ENCODE measurements at places on chromosomes 7 and 10.

DNA sequence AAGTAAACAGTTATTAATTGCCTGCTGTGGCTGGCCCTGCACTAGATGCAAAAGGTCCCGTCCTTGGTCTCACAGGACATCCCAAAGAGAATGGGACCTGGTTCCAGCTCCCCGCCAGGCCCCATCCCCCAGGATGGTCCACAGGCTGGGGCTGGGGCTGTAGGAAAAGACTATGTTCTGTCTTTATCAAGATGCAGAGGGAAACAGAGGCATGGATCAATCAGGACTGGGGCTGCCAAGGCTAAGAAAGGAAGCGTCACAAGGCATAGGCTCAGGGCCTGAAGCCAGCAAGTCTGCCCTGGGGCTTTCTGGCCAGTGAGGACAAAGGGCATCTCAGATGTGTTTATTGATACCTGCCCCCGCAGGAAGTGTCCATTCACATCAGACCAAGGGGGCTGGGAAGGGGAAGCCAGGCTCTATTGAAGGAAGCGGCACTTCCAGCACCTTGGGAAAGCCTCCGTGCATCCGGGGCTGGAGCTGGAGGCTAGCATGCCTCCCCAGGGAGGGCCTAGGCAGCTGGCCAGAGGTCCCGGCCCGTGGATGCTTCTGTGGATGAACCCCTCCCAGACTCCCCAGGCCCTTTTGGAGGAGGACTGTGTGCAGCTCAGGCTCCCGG is 5.8 kb downstream of the VSIR start:
- peaks cover 50% of the 10 kb centered on the region for H3K4me1 ChIP-seq
- H3K27me3 ChIP-seq, result no peaks in the 10 kb centered on the region
- peak overlapping the region; percentile 24 for H3K4me3 ChIP-seq
- no peak for DNase-seq
- H3K36me3 ChIP-seq, result no peaks in the 10 kb centered on the region

DNA sequence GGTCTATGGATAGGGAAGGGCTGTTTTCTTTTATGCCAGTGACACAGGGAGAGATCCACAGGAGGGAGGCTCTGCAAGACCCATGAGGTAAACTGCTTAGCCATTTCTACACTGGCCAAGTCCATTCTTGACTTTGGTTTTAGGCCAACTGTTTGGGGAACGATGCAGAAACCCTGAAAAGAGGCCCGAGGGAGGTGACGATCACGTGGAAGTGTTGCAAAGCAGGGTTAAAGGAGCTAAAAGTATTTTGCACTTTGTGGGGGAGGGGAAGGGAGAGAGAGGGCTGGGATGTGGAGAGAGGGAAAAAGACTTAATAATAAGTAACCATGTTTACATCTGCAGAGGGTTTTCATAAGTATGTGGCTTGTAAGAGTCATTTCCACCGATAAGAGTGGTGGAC is 239.7 kb downstream of the EMX2 start:
- H3K4me1 ChIP-seq, result no peaks in the 10 kb centered on the region
- H3K27ac ChIP-seq, result no peak overlapping the region
- DNase-seq, result no peak
- no peaks in the 10 kb centered on the region for H3K27me3 ChIP-seq
- no peak overlapping the region for H3K4me3 ChIP-seq

DNA sequence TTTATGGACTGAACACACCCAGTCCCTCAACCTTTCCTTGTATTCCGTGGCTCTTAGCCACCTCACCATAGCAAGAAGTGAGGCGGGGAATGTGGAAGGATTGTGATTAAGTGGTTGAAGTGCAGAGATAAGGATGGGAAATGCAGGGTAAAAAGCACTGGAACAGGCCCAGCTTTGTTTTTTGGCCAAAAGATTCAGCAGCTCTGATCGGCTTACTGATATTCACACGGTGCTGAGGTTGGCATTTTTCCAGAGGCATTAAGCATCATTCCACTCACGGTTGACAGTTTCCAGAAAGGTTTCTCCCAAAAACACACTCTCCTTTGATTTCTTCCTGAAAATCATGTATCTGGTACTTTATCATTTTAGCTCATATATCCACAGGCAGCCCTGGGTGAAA is 544.2 kb downstream of the CNTNAP2 start:
- H3K4me1 ChIP-seq, result no peaks in the 10 kb centered on the region
- no peaks in the 10 kb centered on the region for H3K36me3 ChIP-seq
- no peaks in the 10 kb centered on the region for H3K27me3 ChIP-seq
- H3K4me3 ChIP-seq, result no peak overlapping the region

- no peak overlapping the region for H3K4me3 ChIP-seq
- DNase-seq, result no peak
- H3K27me3 ChIP-seq, result no peaks in the 10 kb centered on the region
- no peak overlapping the region for H3K27ac ChIP-seq
- H3K36me3 ChIP-seq, result no peaks in the 10 kb centered on the region
- no peaks in the 10 kb centered on the region for H3K4me1 ChIP-seq
These were observed 141.2 kb downstream of the ADAM22 start for GRCh38 chr7:88075216-88075615.
